ENCODE measurements at places on chromosomes 1 and 21. TPM values are rescaled to one million over a fixed set of nuclear protein-coding genes. Genes with fewer than 3 reads are reported as not detected.

The SH2D1B gene
- not detected for total RNA-seq

The HEATR1 gene
- total RNA-seq: 44.0 TPM

GRCh38 chr1:12386130-12386529 is 156.3 kb downstream of the VPS13D start:
- peaks cover 7% of the 10 kb centered on the region for H3K36me3 ChIP-seq
- H3K27ac ChIP-seq: peak overlapping the region; percentile 58
- H3K4me1 ChIP-seq: peaks cover 48% of the 10 kb centered on the region
- peak overlapping the region; percentile 40 for H3K4me3 ChIP-seq
- DNase-seq: peak; percentile 61

DNA sequence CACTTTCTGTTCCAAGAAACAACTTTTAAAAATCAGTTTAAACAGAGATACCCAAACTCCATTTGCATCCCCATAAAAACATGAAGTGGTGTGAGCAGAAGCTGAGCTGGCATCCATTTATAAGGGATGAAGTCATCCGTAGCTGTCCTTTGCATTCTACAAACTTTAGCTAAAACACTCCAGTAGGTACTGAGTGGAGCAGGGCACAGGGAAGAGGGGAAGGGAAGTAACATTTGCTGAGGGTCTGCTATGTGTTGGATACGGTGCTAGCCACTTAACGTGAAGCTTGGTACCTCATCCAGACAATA is 32.9 kb downstream of the VWA5B1 start:
- peaks cover 34% of the 10 kb centered on the region for H3K4me1 ChIP-seq
- peak overlapping the region; percentile 57 for H3K27ac ChIP-seq
- no peak overlapping the region for H3K4me3 ChIP-seq
- no peaks in the 10 kb centered on the region for H3K36me3 ChIP-seq
- no peak for DNase-seq

- H3K4me3 ChIP-seq: no peak overlapping the region
- H3K36me3 ChIP-seq: no peaks in the 10 kb centered on the region
- no peak overlapping the region for H3K27ac ChIP-seq
- DNase-seq: no peak
- no peaks in the 10 kb centered on the region for H3K4me1 ChIP-seq
Observed at GRCh38 chr21:32779983-32780382, 8.4 kb upstream of the PAXBP1 start.

The PRELP gene
- total RNA-seq: not detected
